ENCODE measurements at places on chromosomes 1 and 21.

DNA sequence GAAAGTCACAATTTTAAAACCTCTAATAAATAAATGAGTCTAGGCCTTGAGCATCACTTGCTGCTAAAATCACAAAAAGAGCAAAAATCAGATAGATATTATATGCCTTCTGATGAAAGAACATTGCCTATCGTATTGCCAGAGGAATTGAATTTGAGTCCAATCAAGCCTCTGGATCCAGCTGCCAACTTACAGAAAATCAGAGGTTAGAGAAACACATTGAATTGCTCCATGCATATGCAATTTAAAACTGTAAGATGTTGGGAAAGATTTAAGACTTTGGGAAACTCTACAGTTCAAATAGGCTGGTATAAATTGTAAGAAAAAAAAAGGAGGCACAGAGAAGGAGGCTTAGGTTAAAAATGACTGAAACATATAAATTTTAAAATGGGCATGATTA lies 93.5 kb downstream of the TM2D1 start:
- no peak for DNase-seq

- DNase-seq, result peak; percentile 20
These were observed 38.8 kb downstream of the HLCS start for GRCh38 chr21:36927719-36928117.

DNA sequence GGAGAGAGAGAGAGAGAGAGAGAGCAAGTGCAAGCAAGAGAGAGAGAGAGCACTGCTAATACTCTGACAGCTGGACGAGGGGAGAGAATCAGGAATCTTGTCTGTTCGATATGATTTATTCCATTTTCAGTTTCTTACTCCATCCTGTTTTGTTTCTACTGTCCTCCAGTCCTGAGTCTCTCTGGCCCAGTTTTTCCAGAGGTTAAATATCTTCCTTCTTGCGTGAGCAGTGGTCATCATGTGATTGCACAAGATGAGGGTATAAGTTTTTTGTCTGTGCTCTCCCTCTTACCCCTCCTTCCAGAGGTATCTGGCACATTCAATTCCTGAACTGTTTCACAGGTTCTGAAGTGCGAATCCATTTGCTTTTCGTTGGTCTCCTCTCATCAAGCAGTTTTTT lies 16.8 kb downstream of the UBE2U start:
- DNase-seq, result no peak

GRCh38 chr1:7253988-7254587 lies 468.8 kb downstream of the CAMTA1 start:
- DNase-seq, result no peak

- DNase-seq, result peak; percentile 18
These were observed 49.4 kb upstream of the A3GALT2 start for GRCh38 chr1:33370301-33370700.

DNA sequence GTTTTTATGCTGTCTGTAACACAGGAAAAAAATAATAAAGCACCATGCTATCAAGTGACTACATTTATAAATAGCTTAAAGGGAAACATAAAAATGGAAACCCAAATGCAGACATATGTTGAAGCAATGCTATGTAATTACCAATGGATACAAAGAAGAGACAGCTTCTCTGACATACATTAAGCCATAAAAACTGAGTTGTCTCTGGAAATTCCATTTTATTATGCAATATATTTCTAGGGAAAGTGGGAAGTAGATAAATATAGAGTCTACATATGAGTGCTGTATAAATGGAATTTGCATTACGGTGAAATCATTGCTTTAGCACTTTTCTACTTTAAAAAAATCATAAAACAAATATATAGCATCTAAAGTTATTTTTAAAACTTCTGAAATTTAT lies 135.2 kb upstream of the COL11A1 start:
- no peak for DNase-seq

- DNase-seq, result no peak
These were observed 47.3 kb upstream of the LYPLAL1 start for GRCh38 chr1:219126377-219126776.

GRCh38 chr1:92922356-92923035 lies 38.8 kb downstream of the DIPK1A start:
- peak; percentile 20 for DNase-seq

DNA sequence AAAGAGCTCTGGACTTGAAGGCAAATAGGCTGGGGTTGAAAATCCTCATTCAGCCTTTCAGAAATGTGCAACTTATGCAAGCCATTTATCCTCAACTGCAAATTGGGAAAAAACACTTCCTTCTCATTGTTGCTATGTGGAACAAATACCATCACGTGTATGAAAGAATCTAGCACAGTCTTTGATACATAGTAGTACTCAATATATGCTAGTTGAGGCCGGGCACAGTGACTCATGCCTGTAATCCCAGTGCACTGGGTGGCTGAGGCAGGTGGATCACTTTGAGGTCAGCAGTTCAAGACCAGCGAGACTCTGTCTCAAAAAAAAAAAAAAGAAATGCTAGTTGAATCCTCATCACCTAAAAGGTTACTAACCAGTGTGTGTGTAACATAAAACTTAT lies 8.2 kb downstream of the PI4KB start:
- DNase-seq, result no peak

GRCh38 chr1:232036181-232036933 lies 409.8 kb downstream of the DISC1 start:
- DNase-seq, result peak; percentile 60

GRCh38 chr21:25813917-25814316 lies 79.1 kb downstream of the GABPA start:
- no peak for DNase-seq

GRCh38 chr1:169694304-169695075 lies 16.9 kb downstream of the SELL start:
- no peak for DNase-seq

DNA sequence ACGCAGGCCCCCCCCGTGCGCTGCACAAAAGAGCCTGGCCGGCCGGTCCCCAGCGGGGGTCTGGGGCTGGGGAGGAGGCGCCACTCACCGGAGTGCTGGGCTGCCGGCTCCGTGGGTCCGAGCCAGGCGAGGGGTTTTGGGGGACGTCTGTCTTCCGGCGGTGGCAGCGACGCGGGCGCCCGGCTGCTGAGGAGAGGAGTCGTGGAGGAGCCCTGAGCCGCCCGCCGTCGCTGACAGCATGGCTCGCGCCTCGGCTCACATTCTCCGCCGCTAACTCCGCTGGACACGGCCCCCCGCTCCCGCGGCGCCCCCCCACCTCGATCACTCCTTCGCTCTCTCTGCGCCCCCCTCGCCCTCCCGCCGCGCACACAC lies 649 bp downstream of the AHDC1 start:
- DNase-seq, result no peak

DNA sequence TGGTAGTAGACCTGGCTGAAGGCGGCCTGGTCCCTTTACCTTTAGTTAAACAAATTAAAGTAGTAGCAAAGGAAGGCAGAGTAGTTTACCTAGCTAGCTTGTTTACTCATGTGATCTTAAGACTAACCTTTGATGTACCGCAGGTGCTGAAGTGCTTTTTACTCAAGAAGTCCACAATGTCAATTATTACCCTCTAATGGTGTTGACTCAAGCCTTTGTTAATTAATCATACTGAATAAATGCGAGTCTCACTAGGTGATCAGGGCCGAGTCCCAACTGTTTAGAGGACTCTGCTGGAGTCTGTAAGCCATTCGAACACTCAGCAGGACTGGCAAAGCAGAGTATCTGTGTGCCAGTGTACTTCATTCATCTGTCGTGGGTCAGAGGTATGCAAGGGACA lies 381.1 kb upstream of the NCAM2 start:
- DNase-seq, result no peak

GRCh38 chr1:217333939-217334338 lies 297.0 kb downstream of the GPATCH2 start:
- no peak for DNase-seq

DNA sequence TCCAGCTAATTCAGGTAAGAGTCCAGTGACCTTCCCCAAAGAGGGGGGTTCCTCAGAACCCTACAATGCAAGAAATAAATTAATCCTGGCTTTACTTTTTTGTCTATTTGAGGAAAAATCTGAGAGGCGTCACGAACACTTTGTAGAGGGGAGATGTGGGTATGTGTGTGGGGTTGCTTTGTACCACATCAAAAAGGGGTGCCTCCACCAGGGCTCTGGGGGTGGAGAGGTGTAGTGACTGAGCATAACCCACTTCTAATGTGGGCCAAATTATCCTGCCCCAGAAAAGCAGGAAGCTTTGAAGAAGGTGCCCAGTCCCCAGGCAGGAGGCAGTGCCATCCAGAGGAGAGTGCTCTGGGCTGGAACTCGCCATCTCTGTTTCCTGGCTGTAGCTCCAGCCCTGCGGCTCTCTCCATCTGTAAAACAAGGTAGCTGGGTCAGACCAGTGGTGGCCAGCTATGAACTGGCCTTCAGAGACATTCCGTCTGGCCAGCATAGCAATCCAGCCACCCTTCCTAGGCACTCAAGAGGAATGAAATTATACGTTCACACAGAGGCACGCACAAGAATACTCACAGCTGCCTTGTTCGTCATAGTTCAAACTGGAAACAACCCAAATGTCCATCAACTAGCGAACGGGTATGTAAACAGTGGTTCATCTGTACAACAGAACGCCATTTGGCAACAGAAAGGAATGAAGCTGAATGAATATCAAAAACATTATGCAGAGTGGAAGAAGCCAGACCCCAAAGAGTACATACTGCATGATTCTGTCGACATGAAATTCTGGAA lies 45.4 kb upstream of the TNFRSF1B start:
- DNase-seq, result no peak

- DNase-seq, result no peak
These were observed 5.1 kb downstream of the SPSB1 start for GRCh38 chr1:9297831-9298230.

- DNase-seq, result no peak
These were observed 54.4 kb downstream of the SLC9A1 start for GRCh38 chr1:27100335-27101053.

- DNase-seq, result no peak
These were observed 1.0 kb downstream of the ZBTB17 start for GRCh38 chr1:15974855-15975254.

- no peak for DNase-seq
These were observed 30.3 kb downstream of the PTPRC start for GRCh38 chr1:198669023-198669698.

DNA sequence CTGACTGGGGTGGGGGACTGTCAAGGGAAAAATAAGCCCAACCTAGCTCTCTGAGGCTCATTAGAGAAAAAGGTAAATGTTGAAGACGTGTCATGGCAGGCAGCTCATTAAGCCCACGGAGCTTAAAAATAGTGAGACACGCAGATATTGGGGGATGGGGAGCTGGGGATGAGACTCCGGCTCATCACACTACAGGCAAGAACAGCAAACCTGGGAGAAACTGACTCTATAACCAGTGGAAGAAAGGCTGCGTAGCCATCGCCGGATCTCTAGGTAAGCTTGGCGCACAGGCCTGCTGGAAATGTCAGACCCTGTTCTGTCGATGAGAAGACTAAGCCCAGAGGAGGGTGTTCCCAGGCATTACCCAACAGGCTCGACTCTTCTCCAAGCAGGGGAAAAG lies 78.0 kb downstream of the SYT2 start:
- DNase-seq, result no peak

DNA sequence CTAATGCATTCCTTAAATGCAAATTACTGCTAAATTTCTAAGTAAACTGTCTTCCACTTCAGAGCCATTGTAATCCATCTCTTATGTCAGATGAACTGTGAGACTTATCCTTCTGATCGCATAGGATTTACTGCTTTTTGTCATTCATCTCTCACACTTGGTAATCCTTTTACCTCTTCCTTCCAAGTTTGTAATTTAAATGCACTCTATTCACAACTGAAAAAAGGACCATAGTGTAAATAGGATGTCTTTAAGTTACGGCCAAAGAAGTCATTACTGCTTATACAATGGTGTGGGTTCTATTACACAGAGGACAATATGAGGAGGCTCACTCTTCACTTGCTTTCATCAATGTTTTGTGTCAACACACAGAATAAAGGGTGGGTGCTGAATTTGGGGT lies 393.3 kb downstream of the PTBP2 start:
- DNase-seq, result no peak

DNA sequence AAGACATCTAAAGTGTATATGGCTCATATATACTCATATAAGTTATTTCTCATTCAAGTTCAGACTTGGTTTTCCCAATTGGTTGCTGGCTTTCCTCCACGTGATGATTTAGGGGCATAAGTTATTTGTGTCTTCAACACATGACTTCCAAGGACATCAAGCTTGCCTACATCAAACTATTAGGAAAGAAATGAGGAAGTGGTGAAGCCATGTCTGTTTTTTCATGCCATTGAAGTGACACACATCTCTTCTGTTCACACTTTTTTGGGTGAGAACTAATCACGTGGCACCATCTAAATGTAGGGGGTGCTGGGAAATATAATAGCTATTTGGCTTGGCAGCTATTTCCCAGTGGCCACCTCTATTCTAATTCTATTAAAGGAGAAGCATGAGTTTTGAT lies 282.1 kb downstream of the OMA1 start:
- DNase-seq, result no peak

DNA sequence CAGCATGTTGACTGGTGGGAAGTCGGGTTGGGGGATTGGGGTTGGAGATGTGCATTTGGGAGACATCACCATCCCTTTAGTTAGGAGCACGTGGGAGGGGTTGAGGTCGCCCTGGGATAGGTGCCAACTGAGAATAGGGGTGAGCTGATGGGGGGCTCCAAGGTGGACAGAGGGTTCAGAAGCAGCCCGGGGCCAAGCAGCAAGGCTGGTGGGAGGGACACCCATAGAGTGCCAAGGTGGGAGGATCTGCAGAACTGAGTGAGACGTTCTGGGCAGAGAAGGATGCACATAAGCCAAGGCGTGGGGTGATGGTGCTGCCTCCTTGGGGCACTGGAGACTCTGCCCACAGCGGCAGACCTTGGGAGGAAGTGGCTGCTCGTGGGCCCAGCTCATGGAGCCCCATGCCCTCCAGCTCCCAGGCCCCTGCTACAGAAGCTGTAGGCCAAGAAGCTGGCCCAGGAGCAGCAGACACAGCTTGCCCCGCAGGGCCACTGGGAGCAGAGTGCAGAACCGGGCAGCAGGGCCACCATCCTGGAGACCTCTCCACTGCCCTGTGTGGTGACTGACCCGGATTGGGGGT lies 31.4 kb upstream of the PKP1 start:
- no peak for DNase-seq

DNA sequence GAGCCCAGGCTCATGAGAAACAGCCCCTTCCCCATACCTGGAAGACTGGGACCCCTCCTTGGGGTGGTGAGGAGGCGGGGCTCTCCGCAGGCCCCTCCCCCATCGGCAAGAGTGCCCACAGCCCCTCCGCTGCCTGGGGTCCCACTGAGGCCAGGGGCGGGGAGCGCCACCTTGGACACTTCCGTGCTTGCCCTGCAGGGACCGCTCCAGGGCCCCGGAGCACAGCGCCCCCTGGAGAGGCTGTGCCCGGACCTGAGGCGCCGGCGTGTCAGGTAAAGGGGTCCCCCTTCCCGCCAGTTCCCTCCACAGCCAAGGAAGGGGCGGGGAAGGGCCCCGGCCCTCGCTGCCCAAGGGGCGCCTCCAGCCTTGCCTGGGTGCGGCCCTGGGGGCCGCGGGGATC lies 21.5 kb downstream of the INAVA start:
- DNase-seq, result no peak

DNA sequence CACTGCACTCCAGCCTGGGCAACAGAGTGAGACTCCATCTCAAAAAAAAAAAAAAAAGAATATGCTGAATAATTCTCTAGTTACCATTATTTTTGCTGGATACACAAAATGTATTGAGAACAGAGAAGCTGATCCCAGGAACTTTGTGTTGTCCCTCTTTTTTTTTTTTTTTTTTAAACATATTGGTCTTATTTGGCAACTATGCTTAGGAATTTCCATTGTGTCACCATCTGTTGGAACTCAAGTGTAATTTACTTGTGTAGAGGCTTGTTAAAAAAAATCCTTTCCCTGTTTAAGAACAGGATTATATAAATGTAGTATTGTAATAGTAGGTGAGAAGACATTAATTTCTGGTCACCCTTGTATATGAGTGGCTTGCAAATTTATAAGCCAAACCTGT lies 28.6 kb downstream of the CAMSAP2 start:
- DNase-seq, result no peak

- DNase-seq, result peak; percentile 27
These were observed 58.4 kb upstream of the CXADR start for GRCh38 chr21:17454315-17455027.

All from NCI-H2171 (cell line).